ENCODE measurements at places on chromosomes 7 and 10. TPM values are rescaled to one million over a fixed set of nuclear protein-coding genes. Genes with fewer than 3 reads are reported as not detected.

DNA sequence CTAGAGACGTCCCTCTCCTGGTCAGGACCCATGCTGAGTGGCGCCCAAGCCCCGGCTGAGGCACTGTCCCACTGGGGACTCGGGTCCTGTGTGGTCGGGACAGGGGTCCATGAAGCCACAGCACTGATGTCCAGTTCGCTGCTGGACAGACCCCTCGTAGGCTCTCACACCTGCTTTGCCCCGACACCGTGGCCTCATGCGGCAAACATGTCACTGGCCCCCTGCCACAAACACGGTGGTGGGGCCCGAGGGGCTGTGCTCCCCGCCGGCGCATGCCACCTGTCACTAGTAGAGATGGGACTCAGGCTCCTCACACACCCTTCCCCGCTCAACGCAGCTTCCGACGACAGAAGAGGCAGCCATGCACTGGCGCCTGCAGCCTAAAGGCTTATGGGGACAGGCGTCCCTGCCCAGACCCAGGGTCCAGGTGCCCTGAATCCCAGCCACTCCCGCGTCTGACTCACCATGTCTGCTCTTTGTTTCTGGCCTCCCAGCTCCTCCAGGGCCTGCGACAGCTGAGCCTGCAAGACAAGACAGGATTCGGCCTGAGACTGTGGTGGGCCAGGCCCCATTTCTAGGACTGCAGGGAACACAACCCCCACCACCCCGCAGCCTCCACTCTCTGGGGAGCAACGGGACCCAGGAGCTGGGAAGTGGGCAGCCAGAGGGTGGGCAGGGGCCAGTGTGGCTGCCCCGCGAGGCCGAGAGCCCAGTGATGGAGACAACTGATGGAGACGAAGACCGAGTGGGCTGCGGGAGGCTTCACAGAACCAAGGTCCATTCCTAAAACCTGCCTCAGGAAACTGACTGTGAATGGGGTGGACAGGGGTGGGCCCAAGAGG, 230.9 kb downstream of the MAD1L1 start:
- H3K36me3 ChIP-seq = peaks cover 22% of the 10 kb centered on the region
- H3K27me3 ChIP-seq = no peaks in the 10 kb centered on the region
- no peak overlapping the region for H3K4me3 ChIP-seq
- H3K4me1 ChIP-seq = no peaks in the 10 kb centered on the region
- H3K27ac ChIP-seq = no peak overlapping the region

GRCh38 chr10:29563420-29564035, 71.2 kb downstream of the SVIL start:
- H3K36me3 ChIP-seq = no peaks in the 10 kb centered on the region
- H3K4me3 ChIP-seq = no peak overlapping the region
- H3K4me1 ChIP-seq = no peaks in the 10 kb centered on the region

GRCh38 chr7:114540291-114540690, 125.7 kb downstream of the FOXP2 start:
- DNase-seq = no peak
- H3K36me3 ChIP-seq = no peaks in the 10 kb centered on the region
- no peak overlapping the region for H3K27ac ChIP-seq
- H3K27me3 ChIP-seq = no peaks in the 10 kb centered on the region

The KCP gene
- 1.7 TPM for total RNA-seq

- no peak overlapping the region for H3K4me3 ChIP-seq
- peaks cover 94% of the 10 kb centered on the region for H3K27me3 ChIP-seq
- H3K36me3 ChIP-seq = no peaks in the 10 kb centered on the region
- peaks cover 20% of the 10 kb centered on the region for H3K4me1 ChIP-seq
Measured at GRCh38 chr10:49606981-49607535, 3.1 kb upstream of the SLC18A3 start.

The STMP1 gene
- total RNA-seq = 37.0 TPM

The HPSE2 gene
- 0.50 TPM for total RNA-seq

- peak overlapping the region; percentile 78 for H3K27ac ChIP-seq
- no peaks in the 10 kb centered on the region for H3K27me3 ChIP-seq
- peaks cover 29% of the 10 kb centered on the region for H3K4me1 ChIP-seq
- no peak for DNase-seq
- no peaks in the 10 kb centered on the region for H3K36me3 ChIP-seq
- H3K4me3 ChIP-seq = no peak overlapping the region
Measured at GRCh38 chr10:73888514-73888913, 14.2 kb upstream of the CAMK2G start.

The OR2A1 gene
- not detected for total RNA-seq

- H3K4me3 ChIP-seq = no peak overlapping the region
- peaks cover 23% of the 10 kb centered on the region for H3K4me1 ChIP-seq
- H3K27me3 ChIP-seq = peaks cover 9% of the 10 kb centered on the region
- DNase-seq = no peak
- no peaks in the 10 kb centered on the region for H3K36me3 ChIP-seq
Measured at GRCh38 chr10:103476046-103476768, 2.8 kb downstream of the CALHM3 start.

- H3K36me3 ChIP-seq = no peaks in the 10 kb centered on the region
- no peak overlapping the region for H3K27ac ChIP-seq
Measured at GRCh38 chr10:42997849-42998165, 79.1 kb upstream of the RET start.

GRCh38 chr10:48606530-48607355, 1.9 kb upstream of the ARHGAP22 start:
- no peak overlapping the region for H3K27ac ChIP-seq
- no peak overlapping the region for H3K4me3 ChIP-seq
- H3K36me3 ChIP-seq = no peaks in the 10 kb centered on the region
- no peak for DNase-seq
- H3K27me3 ChIP-seq = peaks cover 6% of the 10 kb centered on the region
